Stimulated activated CD4-positive, alpha-beta T cell treated with anti-CD3 and anti-CD28 coated beads, Interleukin-12 subunit alpha, Interleukin-12 subunit beta, amount 100 ng/mL, for 48 hours (primary cell): ENCODE measurements at places on chromosomes 11 and 22.

- no peak for DNase-seq
These were observed 5.8 kb upstream of the TCN1 start for GRCh38 chr11:59872076-59872475.

DNA sequence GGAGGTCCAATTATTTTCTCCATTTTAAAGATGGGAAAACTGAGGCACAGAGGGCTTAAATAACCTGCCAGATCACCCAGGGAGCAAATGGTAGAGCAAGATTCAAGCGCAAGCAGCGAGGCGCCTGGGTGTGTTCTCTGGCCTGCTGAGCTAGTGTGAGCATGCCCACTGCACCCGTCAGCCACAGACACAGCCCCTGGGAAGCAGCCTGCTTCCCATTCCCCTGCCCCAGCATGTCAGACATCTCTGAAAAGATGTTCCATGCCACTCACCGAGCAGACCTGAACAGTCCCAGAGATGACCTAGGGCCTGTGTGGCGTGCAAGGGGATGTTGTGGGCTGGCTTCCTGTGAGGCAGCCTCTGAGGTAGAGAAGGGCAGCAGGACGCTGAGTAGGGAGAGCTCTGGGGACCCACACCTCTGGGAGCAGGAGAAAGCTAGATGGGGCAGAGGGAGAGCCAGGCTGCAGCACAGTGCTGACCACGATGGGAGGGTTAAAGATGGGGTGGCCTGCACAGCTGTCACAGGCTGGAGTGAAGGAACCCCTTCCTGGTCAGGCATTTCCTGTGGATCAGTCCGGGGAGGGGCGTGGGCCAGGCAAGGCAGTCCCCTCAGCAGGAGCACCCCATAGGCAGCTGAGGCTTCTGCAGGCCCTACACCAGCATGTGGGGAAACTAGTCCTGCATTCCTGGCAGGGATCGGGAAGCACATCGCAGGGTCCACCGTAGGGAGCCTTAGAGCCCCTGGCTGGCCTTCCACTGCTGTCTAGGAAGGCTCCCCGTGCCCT, 101.4 kb downstream of the GALNT18 start:
- no peak for DNase-seq

GRCh38 chr11:14755140-14755539, 111.5 kb downstream of the PDE3B start:
- DNase-seq: no peak

- DNase-seq: no peak
These were observed 31.2 kb downstream of the LDLRAD3 start for GRCh38 chr11:35974882-35975589.

DNA sequence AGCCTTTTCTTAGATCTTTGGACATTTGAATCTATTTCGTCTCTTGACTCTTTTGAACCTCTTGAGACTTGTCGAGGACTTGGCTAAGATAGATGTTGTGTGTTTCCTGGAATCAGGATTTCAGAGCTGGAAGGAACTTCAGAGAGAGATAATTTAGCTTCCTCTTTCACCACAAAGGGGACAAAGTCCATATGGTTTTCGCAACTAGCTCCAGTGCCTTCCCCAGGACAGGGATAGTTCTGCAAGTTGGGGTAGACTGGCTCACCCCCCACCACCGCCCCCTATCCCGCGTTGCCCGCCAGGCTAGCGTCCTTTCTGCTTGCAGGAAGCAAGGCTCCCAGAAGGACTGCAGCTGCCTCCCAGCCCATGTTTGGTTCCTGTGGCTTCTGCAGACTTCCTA, 75.7 kb upstream of the MYO18B start:
- DNase-seq: no peak
